Activated naive CD4-positive, alpha-beta T cell (primary cell): ENCODE measurements at places on chromosomes 7 and 10.

DNA sequence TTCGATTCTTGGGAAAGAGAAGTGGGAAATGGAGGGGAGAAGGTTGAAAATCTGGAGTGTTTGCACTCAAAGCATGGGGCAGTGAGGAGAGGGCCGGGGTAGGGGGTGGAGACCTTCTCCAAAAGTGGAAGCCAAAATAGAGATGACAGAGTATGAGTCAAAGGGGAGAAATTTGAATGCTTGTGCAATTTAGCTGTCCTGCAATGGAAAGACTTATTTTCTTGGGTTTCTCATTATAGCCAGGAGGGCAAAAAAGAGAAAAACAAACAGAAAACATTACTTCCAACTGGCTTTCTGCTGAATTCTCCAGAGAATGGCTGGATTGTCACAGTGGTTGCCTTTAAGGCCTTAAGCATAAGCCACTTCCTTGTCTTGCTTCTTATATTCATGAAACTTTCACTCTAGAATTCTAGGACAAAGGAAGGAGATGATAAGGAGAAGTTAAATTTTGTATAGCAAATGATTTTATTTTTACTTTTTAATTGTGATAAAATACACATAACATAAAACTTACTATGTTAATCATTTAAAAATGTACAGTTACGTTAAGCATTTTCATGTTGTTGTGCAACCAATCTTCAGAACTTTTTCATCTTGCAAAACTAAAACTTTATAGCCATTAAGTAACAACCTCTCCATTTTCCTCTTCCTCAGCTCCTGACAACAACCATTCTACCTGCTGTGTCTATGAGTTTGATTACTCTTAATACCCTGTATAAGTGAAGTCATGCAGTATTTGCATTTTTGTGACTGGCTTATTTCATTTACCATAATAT, 100.2 kb downstream of the GPR85 start:
- DNase-seq = no peak

DNA sequence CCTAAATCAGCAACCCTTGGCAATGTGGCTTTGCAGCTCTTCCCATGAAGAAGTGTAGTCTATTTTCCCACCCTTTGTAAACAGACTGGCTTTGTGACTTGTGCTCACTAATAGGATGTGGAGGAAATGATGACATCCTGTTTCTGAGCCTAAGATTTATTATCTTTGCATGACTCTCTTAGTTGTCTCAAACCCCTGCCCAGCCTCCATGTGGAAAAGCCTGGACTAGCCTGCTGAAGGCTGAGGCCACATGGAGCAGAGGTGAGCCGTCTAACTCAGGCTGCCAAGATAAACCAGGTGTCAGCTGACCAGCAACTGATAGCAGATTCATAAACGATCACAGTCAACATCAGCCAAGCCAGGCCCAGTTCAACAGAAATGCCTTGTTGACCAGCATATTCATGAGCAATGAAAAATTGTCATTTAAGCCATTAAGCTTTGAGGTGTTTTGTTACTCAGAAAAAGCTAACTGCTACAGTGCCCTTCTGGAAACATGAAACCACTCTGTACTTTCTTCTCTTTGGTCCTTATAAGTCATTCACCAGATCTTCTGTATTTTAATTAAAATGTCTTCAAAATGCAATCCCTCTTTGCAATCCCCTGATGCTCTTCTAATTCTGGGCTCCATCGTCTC, 586.3 kb upstream of the ANKRD30A start:
- no peak for DNase-seq

- DNase-seq = no peak
Observed at GRCh38 chr7:45086331-45087065, 2.3 kb downstream of the NACAD start.

GRCh38 chr7:13602036-13602435, 387.4 kb downstream of the ETV1 start:
- DNase-seq = no peak

DNA sequence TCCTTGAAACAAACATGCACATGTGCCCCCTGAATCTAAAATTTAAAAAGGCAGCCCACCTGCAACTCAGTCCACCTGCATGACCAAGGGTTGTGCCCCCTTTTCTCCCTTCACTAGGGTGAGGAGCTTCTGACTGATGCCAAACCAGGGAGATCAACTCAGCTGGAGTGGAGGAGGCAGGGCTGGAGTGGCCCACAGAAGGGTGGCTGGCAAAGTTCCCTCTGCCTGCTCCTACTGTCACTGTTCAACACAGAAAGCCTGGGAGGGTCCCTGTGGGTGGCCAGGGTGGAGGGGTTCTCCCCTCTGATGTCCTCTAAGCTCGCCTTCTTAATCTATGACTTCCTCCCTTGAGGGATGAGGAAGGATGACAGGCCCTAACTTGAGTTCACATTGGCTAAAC, 55.7 kb upstream of the ANTXRL start:
- DNase-seq = no peak

DNA sequence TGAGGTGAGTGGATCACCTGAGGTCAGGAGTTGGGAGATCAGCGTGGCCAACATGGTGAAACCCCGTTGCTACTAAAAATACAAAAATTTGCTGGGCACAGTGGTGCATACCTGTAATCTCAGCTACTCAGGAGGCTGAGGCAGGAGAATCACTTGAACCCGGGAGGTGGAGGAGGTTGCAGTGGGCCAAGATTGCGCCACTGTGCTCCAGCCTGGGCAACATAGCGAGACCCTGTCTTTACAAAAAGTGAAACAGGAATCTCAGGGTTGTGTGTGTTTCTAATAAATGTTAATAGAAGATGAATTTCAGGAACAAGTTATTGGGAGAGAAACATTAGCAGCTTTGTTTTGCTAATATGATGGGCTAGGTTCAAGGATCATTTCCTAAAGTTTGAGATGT, 19.9 kb downstream of the PPP2R2D start:
- DNase-seq = no peak

DNA sequence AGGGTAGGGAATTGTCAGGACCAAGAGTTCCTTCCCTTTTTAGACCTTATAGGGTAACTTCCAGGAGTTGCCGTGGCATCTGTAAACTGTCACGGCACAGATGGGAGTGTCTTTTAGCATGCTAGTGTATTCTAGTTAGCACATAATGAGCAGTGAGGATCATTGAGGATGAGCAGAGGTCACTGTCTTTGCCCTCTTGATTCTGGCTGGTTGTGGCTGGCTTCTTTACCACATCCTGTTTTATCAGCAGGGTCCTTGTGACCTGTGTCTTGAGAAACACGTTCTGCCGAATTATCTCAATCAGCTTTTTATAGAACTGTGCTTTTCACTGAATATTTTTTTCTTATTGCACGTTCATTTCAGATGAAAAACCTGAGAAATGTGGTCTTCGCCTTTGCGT, 41.5 kb downstream of the MINPP1 start:
- DNase-seq = no peak

- no peak for DNase-seq
Observed at GRCh38 chr10:35667270-35667889, 25.3 kb upstream of the FZD8 start.
